ENCODE measurements at places on chromosomes 1 and 21. TPM values are rescaled to one million over a fixed set of nuclear protein-coding genes. Genes with fewer than 3 reads are reported as not detected.

PLPPR4 gene
- total RNA-seq, result 10.3 TPM

SLC45A3 gene
- 2.0 TPM for total RNA-seq

C4BPA gene
- not detected for total RNA-seq

NDUFS5 gene
- 1,133 TPM for total RNA-seq

WNT4 gene
- not detected for total RNA-seq

MROH9 gene
- total RNA-seq, result not detected

TSPAN2 gene
- total RNA-seq, result 18.2 TPM

ATP1A4 gene
- total RNA-seq, result not detected

AMY1C gene
- total RNA-seq, result not detected

CSMD2 gene
- 0.87 TPM for total RNA-seq

OR2AJ1 gene
- total RNA-seq, result not detected

MIB2 gene
- total RNA-seq, result 44.8 TPM

LPAR3 gene
- total RNA-seq, result not detected

ANKRD34A gene
- total RNA-seq, result 0.13 TPM

C4BPB gene
- 0.28 TPM for total RNA-seq

OXCT2 gene
- total RNA-seq, result 0.44 TPM

SLAMF7 gene
- not detected for total RNA-seq

OLIG2 gene
- not detected for total RNA-seq

PLCH2 gene
- total RNA-seq, result not detected

LDLRAD1 gene
- total RNA-seq, result not detected

KRTAP19-1 gene
- total RNA-seq, result not detected

KCNE2 gene
- total RNA-seq, result not detected

CFHR3 gene
- total RNA-seq, result not detected

S100A16 gene
- 38.8 TPM for total RNA-seq

ZNF670 gene
- total RNA-seq, result 5.2 TPM

DEPDC1 gene
- total RNA-seq, result 49.5 TPM

FGR gene
- not detected for total RNA-seq

CELA3B gene
- total RNA-seq, result not detected

EFNA4 gene
- 4.7 TPM for total RNA-seq

EDARADD gene
- total RNA-seq, result not detected

FAM78B gene
- total RNA-seq, result 0.11 TPM

TPTE gene
- total RNA-seq, result not detected

CSF1 gene
- total RNA-seq, result 43.8 TPM

TBX19 gene
- 0.47 TPM for total RNA-seq

TMEM269 gene
- total RNA-seq, result not detected

IL23R gene
- not detected for total RNA-seq

OSBPL9 gene
- total RNA-seq, result 86.3 TPM

UBASH3A gene
- not detected for total RNA-seq
